ENCODE measurements at places on chromosomes 4 and X.

DNA sequence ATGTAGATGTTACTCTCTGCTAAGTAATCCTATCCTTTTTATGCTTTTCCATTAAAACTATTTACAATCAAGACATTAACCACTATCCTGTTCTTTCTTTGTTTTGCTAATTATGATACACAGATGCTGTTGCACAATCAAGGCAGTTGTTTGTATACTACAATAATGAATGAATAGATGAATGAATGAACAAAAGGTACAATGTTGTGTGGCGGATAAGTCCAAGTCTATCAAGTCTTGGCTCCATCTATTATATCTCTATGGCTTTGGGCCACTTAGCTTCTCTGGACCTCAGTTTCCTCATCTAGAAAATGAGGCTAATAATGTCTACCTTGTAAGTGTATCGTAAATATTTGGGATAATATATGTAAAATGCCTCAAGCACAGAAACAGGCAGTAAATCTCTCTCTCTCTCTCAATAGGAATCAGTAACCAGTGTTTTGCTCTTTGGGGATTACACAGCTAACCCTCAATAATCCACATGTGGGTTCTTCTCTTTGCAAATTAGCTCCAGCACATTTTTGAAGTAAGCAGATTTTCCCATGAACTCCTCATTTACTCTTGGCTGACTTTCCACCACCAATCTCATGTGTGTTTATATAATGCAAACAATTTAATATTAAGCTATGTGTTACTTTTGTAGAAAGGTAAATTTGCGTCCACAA lies 27.8 kb upstream of the TSPAN5 start:
- no peak for DNase-seq

- DNase-seq = no peak
Measured at GRCh38 chr4:81845761-81846160, 374.1 kb upstream of the RASGEF1B start.

DNA sequence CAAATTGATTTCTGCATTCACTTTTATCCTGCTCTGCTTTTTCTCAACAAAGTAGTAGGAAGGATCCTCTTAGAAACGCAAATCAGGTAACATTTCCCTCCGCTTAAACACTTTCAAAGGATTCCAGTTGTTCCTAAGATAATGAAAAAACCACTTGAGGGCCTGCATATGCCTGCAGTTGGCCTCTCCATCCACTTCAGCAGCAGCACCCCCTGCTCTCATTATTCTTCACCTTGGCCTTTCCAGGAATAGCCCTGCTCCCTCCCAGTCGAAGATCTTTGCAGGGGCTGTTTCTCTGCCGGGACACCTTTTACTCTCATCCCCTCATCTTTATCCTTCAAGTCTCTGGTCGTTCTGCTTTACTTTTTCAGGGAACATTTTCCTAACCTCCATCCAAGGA lies 314.0 kb downstream of the INPP4B start:
- no peak for DNase-seq

- DNase-seq = no peak
Measured at GRCh38 chrX:153606503-153606902, 7.6 kb upstream of the CCNQ start.

- DNase-seq = no peak
Measured at GRCh38 chrX:34901761-34902160, 40.8 kb upstream of the FAM47B start.

DNA sequence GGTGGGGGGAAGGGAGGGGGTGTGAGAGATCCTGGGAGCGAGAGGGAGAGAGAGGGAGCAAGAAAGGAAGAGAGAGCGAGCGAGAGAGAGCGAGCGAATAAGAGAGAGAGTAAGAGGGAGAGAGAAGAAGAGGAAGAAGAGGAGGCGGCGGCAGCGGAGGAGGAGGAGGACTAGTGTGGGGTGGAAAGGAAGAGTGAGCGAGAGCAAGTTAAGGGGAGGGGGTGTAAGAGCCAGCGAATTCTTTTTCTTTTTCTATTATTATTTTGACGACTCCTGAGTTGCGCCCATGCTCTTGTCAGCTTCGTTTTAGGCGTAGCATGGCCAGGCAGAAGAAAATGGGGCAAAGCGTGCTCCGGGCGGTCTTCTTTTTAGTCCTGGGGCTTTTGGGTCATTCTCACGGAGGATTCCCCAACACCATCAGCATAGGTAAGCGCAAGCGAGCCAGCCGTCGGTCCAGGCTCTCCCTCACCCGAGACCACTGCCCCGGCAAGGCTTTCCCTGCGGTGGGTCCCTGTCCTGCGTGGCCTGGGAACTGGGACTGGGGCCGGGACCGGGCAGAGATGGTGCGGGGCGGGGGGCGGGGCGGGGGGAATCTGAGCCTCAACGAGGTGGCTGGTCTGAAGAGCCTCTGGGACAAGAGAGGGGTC lies at the start of gene GRIA3:
TSS of gene GRIA3 (plus strand) at position 60 of the 647 bp plus-strand sequence. CDS start at position 318, 258 bp downstream.
- DNase-seq = no peak

DNA sequence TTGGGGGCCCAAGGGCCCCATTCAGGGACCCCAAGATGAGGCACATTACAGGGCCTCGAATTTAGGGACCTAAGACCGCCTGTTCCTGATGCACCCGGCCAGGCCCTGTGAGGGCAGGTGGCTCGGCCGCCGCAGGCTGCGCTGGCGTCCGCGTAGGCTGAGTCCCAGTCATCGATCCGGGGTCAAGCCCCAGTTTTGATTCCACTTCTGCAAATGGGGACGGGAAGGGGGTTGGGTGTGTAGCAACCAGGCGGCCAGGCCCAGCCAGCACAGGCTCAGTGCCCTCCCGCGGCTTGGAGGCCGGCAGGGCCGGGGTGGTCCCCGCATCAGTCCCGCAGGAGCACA lies 327 bp downstream of the PNPLA4 start:
- no peak for DNase-seq

GRCh38 chrX:110657073-110657472 lies 138.5 kb downstream of the CHRDL1 start:
- DNase-seq = no peak

DNA sequence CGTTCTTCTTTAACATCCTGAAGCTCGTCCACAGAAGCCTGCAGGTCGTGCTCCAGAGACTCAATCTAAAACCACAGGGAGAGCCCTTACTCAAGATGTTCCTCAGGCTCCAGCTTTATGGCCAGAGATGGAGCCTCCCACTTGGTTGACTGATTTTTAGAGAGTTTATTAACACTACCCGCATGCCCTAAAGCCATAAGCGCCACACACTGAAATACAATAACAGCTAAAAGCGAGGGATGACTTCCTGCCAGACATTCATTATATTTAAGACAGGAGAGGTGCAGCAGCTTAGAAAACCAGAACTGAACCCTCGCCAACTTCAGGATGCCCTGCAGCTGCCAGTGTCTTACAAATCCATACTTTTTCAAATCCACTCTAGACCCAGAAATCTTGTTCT lies 42.0 kb downstream of the SOD3 start:
- DNase-seq = no peak

- no peak for DNase-seq
Measured at GRCh38 chr4:161249779-161250440, 913.9 kb downstream of the FSTL5 start.

GRCh38 chr4:95386410-95386809 lies 162.4 kb downstream of the UNC5C start:
- DNase-seq = no peak

DNA sequence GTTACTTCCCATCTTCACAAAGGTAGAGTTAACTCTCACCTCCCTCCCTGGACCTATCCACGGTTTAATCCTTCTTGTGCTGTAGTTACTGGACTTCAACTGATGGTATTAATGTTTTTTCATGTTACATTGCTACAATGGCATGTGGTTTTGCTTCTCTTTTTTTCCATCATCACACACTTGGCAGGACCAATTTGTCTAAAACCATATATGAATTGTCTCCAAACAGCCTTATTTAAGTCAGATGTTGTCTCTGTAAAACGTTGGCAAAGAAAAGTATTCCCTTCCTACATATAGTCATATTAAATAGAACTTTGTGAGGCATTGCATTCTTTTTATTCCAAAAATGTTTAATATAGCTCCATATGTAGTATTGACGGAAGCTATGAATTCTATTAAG lies 15.5 kb downstream of the PRRG1 start:
- DNase-seq = no peak

GRCh38 chr4:130812117-130812765 lies 1716.3 kb downstream of the C4orf33 start:
- no peak for DNase-seq

DNA sequence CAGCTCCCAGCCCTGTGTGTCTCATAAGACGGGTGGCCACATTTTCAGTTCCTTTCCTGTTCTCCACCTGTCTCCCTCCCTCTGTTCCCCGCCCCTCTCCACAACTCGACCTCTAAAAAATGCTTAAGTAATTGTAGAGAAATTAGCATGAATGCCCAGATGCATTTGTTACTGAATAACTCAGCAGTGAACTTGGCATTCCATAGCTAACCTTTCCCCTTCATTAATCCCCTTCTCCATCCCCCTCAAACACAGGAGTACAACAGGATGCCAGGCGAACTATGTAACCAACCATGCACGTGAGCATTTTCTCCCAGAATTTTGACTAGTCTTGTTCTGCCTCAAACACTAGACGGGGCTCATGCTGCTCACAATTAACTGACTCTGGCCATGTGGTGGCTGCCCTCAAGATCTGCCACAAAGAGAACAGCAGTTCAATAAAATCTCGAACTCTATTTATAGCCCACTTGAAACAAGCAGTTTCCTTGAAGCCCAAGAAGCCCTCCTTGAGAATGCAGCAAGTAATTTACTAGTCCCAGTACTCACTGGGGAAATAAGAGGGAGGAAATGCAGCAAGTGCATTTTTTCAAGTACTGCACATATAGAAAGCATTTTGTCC lies 351.2 kb downstream of the ARHGAP24 start:
- DNase-seq = peak; percentile 32

DNA sequence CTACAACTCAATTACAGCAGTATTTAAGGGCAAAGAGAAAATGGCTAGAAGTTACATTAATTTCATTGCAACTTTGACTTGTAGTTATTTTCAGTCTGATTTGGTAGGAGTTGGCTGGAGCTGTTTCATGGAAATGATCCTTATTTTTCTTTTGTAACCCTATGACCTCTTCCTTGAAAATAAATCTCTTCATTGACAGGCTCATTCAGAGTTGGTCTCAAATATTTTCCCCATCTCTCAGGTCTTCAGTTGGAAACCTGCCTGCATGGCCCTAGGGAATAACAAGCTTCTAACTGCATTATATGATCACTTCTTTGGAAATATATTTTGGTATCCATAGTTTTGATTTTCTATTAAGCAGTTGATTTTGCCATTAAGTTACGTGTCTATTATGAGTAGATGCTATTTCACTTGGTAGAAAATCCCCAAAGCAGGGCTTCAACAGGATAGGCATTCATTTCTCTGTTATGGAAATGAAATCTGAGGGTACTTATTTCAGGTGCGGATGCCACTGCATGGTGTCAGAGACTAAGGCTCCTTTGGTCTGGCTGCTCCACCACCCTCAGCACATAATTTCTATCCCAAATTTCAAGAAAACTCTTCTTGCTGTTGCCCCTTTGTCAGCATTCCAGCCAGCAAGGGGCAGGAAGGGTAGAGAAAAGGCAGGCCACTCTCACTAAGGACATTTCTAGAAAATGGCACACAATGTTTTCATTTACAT lies 502.5 kb downstream of the SPRY1 start:
- DNase-seq = no peak

DNA sequence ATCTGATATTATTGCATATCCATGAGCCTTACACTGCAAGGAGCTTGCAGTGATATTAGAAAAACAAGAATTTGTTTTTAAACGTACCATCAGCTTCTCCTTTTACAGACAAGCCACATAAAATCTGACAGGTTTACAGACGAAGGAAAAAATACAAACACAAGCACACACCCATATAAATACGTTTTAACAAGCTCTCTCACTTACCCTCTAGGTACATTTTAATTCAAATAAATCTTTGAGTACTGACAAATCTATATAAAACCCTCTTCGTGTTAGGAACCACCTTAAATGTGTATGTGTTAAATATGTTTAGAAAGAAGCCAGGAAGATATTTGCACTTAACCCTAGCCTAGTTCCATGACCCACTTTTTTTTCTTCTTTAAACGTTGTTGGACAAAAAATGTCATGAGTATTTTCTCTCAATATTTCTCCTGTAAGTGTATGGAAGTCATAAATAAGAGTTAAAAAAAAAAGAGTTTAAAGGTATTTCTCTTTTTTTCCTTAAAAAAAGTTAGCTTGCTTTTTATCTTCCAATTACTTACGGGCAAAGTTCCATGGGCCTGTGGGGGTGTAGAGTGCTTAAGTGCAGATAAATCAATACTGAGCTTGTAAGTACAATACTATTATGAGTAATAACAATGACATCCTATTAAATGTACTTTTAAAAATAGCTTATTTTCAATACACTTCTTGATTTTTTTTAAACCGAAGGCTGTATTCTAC lies 1.5 kb downstream of the ARAP2 start:
- no peak for DNase-seq

GRCh38 chrX:14243823-14244222 lies 214.1 kb upstream of the GEMIN8 start:
- DNase-seq = no peak

DNA sequence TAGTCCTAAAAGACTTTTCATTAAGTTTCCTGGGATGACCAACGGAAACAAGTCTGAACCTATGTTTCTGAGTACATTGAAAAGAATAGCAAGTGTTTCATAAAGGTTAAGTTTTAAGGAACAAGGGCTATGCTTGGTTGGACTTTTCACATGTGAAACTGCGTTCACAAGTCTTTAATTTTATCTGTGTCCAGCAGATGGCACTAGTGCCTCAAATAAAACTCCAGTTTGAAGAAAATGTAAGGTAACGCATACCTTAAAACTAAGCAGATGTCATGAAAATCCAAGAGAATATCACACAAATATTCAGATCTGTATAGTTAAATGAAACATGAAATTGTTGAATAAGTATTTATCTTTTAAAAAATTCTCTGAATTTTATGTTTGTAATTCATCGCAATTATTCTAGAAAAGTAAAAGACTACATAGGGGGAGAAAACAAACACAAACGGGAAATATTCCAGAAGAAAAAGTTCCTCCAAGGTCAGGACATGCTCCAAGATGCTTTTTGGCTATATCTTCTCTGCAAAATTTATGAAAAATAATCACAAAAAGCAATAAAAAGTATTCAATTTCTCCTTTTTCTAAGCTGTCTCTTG lies 89.6 kb upstream of the MAD2L1 start:
- DNase-seq = peak; percentile 82

GRCh38 chrX:139429913-139430312 lies 100.6 kb upstream of the F9 start:
- DNase-seq = peak; percentile 4

DNA sequence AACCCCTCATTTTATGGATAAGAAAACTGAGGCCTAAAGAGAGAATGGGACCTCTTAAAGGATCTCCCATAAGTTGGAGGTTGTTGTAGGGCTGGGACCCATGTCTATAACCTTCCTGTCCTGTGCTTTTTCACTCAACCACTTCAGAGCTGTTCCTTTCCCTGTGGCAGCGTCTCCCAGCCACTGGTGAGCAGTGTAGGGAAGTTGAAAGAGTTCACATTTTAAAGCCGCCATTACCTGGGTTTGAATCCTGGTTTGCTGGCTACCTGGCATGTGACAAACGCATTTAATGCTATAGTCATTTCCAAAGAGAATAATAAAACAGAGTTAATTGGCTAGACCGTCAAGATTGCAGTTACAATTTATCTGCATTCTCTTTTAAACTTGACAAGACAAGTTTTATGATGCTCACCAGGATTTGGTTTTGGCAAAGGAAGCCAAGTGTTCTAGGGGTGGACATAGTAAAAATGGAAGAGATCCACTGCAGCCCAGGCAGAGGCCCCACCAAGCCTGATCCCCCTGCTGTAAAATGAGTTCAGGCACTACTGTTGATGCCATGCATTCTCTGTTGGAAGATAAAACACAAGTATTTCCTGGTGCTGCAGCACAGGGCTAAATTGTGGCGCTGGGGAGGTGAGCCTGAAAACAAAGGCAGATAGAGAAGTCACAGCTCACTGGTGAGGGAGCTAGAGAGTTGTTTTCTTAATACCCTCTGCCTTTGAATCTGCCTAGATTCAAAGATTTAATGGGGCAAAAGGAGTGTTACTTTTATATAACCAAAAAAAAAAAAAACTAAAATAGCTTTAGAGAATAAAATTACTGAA lies 218.7 kb downstream of the NWD2 start:
- no peak for DNase-seq

Measured in suppressor macrophage (primary cell).